Suppressor macrophage treated with lipopolysaccharide for 1 hour (primary cell): ENCODE measurements at places on chromosomes 11 and 22.

DNA sequence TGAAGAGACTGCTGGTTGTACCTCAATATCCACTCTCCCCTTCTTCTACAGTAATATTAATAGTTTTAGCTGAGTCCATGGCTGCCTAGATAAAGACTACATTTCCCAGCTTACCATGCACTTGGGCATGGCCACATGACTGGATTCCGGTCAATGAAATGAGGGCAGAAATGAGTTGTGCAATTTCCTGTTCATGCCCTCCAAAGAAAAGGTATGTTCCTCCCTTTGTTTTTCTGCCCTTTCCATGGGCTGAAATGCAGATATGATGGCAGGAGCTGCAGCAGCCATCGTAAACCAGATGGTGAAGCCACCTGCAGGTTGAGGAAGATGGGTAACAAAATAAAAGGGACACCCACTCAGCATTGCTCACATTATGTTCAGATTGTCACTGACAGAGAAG lies 15.3 kb upstream of the ELFN2 start:
- DNase-seq, result peak; percentile 32

DNA sequence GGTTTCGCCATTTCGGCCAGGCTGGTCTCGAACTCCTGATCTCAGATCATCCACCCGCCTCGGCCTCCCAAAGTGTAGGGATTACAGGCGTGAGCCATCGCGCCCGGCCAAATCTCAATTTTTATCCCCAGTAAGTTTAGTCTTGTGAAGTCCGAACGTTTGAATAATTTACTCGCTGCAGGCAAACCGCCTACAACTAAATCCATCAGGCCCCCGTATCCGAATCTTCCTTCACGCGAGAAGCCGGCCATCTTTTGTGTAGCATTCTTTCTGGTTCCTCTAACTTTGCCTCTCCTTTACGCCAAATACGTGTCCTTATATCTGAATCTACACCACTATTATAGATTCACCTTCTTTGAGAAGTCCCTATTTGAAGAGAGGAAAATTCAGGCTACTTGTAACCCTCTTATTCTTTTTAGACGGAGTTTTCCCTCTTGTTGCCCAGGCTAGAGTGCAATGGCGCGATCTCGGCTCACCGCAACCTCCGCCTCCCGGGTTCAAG lies 581 bp upstream of the EIF3L start:
- peak; percentile 44 for DNase-seq

- no peak for DNase-seq
Measured at GRCh38 chr11:84056653-84057376, 770.6 kb upstream of the CCDC90B start.

DNA sequence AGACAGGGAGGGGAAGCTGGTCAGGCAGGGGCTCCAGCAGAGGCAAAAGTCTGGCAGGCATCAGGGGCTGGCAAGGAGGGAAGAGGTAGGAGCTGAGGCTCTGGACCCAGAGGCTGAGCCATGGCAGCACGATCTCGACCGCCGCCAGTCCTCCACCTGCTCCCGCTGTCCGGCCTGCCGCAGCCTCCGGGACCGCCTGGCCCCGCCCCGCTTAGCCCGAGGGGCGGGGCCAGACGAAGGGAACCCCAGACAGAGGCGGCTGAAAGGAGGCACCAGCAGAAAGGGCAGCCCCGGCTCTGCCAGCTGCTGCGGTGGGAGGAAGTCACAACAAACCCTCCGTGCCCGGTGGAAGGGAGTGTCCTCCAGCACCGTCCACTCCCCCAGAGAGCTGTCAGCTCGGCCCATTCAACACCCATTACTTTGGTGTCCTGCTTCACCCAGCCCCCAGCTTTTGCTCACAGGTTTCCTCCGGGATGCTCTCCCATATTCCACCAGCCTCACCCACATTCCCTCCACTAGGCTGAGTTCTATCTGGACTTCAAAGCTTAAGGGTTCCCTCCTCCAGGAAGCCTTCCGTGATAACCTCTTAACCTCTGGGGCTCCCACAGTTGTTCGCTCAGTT lies at the start of gene MFNG:
TSS of gene MFNG (minus strand) at position 161 of the 622 bp plus-strand sequence. CDS start 207 bp downstream, outside the sequence.
- DNase-seq, result peak; percentile 94

DNA sequence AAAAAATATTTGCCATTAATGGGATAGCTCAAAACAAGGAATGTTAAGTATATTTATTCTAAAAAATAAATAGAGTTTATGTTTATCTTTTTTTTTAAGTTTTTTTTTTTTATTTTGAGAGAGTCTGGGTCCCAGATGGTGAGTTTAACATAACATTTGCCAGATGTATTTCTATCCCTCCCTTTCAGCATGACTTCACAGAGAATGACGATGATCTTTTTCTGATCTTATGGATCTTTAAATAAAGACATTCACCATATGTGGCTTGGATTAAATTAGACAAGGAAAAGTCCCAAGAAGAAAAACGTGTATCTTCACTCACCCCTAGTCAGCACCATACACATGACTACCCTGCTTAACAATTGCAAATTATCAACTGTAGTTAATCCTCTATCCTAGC lies 839.8 kb upstream of the CNTN5 start:
- no peak for DNase-seq
